Suprapubic skin (tissue), 4 donors: ENCODE measurements at places on chromosomes 11 and 22. TPM values are rescaled to one million over a fixed set of nuclear protein-coding genes. Genes with fewer than 3 reads are reported as not detected.

GRCh38 chr11:87235366-87235765, 197.6 kb downstream of the TMEM135 start:
- no peak for DNase-seq
- no peak overlapping the region for H3K4me3 ChIP-seq
- H3K27me3 ChIP-seq, result no peaks in the 10 kb centered on the region
- no peak overlapping the region for H3K27ac ChIP-seq
- H3K4me1 ChIP-seq, result no peaks in the 10 kb centered on the region

DNA sequence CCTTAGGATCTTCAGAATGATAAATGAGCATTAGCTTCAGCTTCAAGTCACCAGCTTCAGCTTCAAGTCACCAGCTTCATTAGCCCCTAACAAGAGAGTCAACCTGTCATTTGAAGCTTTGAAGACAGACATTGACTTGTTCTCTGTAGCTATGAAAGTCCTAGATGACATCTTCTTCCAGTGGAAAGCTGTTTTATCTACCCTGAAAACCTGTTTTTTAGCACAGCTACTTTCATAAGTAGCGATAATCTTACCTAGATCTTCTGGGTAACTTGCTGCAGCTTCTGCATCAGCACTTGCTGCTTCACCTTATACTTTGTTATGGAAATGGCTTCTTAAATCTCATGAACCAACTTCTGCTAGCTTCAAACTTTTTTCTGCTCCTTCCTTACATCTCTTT, 85.7 kb downstream of the PGR start:
- no peaks in the 10 kb centered on the region for H3K4me1 ChIP-seq
- H3K36me3 ChIP-seq, result no peaks in the 10 kb centered on the region
- H3K4me3 ChIP-seq, result no peak overlapping the region
- no peak overlapping the region for H3K27ac ChIP-seq
- no peaks in the 10 kb centered on the region for H3K27me3 ChIP-seq

The ZPR1 gene
- 29.3 TPM for total RNA-seq

DNA sequence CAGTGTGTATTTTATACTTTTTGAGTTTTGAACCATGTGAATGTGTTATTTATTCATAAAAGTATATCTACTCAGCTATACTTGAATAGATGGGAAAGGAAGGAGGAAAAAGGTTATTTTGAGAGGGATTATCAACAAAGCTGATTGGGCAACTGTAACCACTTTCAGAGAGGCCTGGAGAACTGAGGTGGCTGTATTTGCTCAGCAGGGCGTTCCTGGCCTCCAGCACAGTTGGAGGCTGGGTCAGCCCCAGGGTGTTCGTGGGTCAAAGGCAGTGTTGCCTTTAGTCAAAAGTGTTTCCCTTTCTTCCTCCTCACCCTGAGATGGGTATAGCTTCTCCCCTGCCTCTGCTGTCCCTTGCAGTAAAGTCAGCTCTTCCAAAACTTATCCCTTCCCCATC, 26.7 kb downstream of the ASCC2 start:
- peaks cover 12% of the 10 kb centered on the region for H3K4me1 ChIP-seq
- peaks cover 86% of the 10 kb centered on the region for H3K36me3 ChIP-seq
- DNase-seq, result no peak
- no peak overlapping the region for H3K27ac ChIP-seq
- H3K4me3 ChIP-seq, result no peak overlapping the region

DNA sequence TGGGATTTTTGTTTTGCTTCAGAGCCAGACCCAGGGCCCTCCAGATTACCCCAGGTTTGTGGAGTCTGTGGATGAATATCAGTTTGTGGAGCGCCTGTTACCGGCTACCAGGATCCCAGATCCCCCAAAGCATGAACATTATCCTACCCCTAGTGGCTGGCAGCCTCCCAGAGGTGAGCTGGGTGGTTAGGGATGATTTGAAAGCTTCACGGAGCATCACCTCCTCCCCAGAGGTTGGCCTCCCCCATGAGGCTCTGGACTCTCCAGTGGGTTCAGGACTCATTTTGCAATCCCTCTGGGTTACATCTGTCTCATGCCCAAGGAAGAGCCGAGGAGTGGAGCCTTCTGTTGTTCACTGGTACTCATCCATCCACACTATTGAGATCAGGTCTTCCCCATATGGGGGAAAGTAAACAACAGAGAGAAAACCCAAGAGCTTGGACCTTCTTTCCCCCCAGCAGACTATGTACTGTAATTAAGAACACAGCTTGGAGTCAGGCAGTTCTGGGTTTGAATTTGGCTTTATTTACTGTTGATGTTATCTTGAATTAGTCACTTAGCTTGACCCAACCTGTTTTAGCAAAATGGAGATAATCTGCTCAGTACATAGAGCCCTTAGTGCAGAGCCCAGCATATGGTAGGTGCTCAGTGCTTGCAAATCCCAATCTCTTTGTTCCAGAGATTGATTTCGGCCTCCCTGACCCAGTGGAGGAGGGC, 2.5 kb downstream of the MRPL49 start:
- peaks cover 62% of the 10 kb centered on the region for H3K36me3 ChIP-seq
- peaks cover 38% of the 10 kb centered on the region for H3K4me1 ChIP-seq
- no peaks in the 10 kb centered on the region for H3K27me3 ChIP-seq
- H3K27ac ChIP-seq, result no peak overlapping the region

The OR6A2 gene
- not detected for total RNA-seq

The GALNT18 gene
- total RNA-seq, result 24.9 TPM

- H3K36me3 ChIP-seq, result no peaks in the 10 kb centered on the region
- no peak overlapping the region for H3K4me3 ChIP-seq
- no peaks in the 10 kb centered on the region for H3K27me3 ChIP-seq
- no peak for DNase-seq
- H3K27ac ChIP-seq, result peak overlapping the region; percentile 75
- H3K4me1 ChIP-seq, result peaks cover 5% of the 10 kb centered on the region
Measured at GRCh38 chr11:108647387-108647700, 17.5 kb upstream of the DDX10 start.

- no peak overlapping the region for H3K4me3 ChIP-seq
- no peaks in the 10 kb centered on the region for H3K27me3 ChIP-seq
- no peak overlapping the region for H3K27ac ChIP-seq
- no peak for DNase-seq
- H3K4me1 ChIP-seq, result no peaks in the 10 kb centered on the region
- H3K36me3 ChIP-seq, result no peaks in the 10 kb centered on the region
Measured at GRCh38 chr11:115885535-115886421, 381.6 kb upstream of the CADM1 start.
